Suppressor macrophage treated with lipopolysaccharide for 1 hour (primary cell): ENCODE measurements at places on chromosomes 11 and 22.

- peak; percentile 62 for DNase-seq
Observed at GRCh38 chr11:123362186-123362585, 67.9 kb upstream of the GRAMD1B start.

DNA sequence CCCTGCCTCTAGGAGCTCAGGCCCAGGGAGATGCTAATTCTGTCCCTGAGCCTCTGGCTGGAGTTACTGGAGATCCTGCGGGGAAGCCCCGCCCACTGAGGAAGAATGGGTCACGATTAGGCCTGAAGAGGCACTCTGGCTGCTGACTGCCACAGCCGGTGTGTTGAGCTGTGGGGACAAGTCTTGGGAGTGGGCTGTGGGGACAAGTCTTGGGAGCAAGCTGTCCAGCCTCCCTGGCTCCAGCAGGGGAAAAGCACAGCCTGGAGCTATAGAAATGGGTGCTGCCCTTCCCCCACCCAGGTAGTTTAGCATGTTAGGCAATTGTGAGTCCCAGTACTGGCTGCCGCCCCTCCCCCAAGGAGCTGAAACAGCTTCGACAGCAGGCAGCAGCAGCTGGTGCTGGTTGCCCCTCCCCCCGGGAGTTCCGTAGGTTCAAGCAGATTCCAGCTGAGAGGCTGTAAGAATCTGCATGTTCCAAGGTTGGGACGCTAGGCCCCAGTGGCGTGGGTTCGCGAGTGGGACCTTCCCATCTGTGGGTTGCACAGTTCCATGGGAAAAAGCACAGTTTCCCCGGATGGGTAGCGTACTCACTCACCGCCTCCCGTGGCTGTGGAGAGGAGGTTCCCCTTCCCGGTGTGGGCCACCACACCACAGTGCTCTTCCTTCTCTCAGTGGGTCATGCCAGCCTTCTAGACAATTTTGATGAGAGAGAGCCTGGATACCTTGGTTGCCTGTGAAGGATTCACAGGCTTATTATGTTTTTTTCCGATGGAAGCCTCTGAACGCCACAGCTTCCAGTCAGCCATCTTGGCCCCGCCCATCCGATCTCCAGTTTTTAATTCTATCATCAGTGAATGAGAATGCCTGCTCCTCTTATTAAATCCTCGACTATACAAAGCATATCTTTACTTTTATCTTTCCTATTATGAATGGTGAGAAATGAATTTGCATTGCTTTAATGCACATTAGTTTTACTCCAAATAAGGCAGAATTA, 61.5 kb downstream of the MSANTD4 start:
- no peak for DNase-seq

DNA sequence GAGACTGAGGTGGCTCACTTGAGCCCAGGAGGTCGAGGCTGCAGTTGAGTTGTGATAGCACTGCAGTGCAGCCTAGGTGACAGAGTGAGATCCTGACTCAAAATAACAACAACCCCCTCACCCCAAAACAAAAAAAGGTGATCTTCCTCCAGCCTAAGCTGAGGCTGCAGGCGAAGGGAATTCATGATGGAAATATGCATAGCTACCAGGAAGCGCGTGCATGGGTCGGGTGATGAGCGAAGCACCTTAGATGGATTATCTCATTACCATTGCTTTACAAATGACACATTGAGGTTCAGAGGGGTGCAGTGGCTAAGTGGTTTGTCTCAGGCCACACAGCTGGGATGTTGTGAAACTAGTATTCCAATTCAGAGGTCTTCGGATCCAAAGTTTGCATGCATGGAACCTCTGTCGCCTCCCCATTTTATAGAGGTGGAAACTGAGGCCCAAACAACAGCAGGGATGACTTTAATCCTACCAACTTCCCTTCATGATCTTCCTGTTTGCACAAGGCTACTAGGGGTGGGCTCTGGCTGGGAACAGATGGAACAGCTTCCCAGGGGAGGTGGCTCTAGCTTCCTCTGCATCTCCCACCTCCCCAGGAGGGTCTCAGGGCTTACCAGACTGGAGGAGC, 4.6 kb downstream of the SLC29A2 start:
- DNase-seq: no peak

DNA sequence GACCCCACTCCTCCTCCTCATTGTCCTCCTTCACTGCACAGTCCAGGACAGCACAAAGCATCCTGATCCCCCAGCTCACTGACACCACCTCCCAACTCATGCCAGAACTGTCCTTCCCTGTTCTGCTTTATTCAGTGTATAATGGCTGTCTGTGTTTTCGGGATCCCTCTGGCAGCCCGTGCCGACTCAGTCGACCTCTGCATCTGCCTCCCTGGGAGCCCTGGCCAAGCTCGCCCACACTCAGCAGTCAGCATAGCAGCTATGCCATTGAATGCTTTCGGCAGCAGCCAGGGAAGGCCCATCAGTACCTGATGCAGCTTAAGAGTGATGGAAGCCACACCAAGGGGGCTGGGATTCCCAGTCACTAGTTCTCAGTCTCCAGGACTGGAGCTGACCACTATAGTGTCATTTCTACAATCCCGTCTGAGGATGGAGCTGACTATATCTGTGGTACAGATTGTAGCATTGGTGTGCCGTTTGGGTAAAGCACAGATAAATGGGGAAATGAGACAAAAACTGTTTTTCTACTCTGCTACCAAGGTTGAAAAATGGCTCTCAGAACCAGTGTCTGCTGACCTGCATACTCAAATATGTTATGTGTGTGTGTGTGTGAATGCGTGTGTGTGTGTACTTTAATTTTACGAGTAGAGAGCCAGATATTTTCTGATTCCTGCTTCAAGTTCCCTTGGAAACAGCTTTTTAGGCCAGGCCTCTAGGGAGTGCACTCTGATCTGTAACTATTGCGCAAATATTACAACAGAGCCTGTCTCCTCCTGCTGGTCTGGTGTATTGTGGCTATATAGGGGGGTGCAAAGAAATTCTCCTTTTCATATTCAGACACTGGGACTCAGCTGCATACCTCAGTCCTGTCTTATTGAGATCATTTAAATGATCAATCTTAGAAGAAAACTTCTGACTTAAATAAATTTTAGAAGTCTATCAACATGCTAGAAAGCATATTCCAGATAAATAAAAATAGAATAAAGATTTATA, 78.8 kb upstream of the TOP3B start:
- peak; percentile 61 for DNase-seq

GRCh38 chr11:95715777-95716241, 73.8 kb downstream of the FAM76B start:
- DNase-seq: no peak

- no peak for DNase-seq
Observed at GRCh38 chr22:49460592-49461281, 366.9 kb downstream of the BRD1 start.

DNA sequence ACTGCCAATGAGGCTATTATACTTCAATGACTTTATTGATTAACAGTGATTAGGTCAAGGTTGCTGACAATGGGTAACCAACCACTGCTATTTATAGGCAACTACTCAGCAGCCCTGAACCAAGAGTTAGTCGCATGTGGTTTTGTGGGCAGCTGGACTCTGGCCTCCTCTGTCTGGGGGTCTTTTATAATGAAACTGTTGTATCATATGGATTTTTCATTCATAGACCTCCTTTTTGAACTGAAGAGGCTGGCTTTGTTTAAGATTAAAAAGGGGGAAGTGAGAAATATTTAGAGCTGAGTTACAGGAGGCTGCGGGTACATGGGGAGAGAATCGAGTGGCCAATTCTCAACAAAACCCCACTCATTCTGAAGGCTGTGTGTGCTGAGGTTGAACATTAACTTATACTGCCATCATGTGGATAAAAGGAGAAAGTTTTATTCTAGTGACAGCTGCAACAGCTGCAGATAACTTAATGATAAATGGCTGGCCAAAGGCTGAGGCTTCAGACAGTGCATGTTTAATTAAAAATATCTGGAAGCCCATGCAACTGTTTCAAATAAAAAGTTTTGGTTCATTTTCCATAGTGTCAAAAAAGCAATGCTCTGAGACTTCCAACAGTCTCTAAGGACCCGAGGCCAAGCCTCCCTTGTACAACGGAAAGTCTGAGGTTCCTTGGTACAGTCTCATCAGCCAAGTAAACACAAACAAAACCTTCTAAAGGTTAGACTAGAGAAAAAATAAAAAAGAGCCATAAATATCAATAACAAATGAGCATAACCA, 682.6 kb downstream of the KCNA4 start:
- no peak for DNase-seq

- DNase-seq: no peak
Observed at GRCh38 chr11:117983163-117983475, 3.1 kb upstream of the IL10RA start.

- DNase-seq: no peak
Observed at GRCh38 chr11:133977067-133977677, 20.4 kb upstream of the IGSF9B start.

GRCh38 chr22:44680481-44680894, 21.5 kb upstream of the PRR5 start:
- DNase-seq: no peak

GRCh38 chr11:44528581-44528980, 36.9 kb upstream of the CD82 start:
- DNase-seq: no peak

DNA sequence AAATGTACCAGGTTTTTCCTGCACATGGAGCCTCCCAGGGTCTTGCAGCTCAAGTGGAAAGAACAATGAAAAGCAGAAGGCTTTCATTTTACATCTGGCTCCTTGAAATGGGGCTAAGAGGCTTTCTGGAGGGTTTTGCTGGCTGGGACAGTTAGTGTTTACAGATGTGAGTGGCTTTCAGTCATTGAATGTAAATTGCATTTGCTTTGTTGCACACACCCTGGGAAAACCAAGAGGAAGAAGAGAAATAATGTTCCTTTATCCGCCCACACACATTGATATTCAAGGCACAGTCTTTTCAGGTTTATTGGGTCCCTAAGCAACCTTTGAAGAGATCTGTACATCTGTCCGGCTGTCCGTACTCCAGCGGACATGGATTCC, 144.5 kb downstream of the SPON1 start:
- no peak for DNase-seq

DNA sequence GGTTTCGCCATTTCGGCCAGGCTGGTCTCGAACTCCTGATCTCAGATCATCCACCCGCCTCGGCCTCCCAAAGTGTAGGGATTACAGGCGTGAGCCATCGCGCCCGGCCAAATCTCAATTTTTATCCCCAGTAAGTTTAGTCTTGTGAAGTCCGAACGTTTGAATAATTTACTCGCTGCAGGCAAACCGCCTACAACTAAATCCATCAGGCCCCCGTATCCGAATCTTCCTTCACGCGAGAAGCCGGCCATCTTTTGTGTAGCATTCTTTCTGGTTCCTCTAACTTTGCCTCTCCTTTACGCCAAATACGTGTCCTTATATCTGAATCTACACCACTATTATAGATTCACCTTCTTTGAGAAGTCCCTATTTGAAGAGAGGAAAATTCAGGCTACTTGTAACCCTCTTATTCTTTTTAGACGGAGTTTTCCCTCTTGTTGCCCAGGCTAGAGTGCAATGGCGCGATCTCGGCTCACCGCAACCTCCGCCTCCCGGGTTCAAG, 581 bp upstream of the EIF3L start:
- peak; percentile 48 for DNase-seq

DNA sequence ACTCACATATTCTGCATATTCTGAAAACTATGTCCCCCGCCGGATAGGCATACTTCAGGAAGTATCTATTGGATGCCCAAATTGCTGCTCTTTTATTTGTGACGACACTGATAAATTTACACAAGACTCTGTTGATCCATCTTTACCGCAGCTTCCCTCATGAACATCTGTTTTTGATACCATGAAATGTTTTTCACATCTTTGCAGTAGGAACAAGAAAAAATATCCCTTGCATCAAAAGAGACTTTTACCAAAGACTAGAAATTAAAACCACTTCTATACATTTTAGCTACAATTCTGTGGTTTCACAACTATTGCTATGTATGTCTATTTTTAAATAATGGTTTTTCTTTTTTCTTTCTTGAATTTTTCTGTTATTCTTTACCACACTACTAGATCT, 15.3 kb downstream of the POU2AF2 start:
- no peak for DNase-seq

- no peak for DNase-seq
Observed at GRCh38 chr11:109405671-109406070, 16.3 kb upstream of the C11orf87 start.

- no peak for DNase-seq
Observed at GRCh38 chr11:44607987-44608386, 42.5 kb downstream of the CD82 start.

DNA sequence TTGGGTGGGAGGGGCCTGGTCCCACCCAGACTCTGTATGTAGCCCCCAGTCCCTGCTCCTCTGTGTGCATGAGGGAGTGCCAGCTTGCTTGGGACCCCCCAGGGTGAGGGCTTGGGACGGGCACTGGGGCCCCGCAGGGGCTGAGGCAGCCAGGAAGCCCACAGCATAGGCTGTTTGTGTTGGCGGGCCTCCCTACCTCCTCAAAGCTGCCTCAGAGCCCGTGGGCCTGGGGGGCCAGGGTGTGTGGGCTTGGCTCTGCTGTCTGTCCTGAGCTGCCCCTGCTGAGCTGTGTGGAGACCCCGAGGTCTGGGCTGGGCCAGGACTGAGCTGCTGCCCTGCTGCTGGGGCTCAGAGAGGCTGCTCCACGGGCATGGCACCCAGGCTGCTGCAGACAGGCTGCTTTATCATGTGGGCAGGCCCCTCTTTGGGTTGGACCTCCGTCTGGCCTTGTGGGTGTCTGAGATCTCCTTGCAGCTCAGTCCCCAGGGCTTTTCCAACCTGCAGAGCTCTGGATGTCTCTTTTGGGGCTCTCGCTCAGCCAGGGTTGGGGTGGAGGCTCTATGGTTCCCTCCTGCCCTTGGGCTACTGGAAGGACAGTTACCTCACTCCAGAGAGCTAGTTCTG, 3.3 kb downstream of the TSPAN4 start:
- DNase-seq: no peak

GRCh38 chr11:14001597-14001996, 39.1 kb downstream of the SPON1 start:
- no peak for DNase-seq

GRCh38 chr11:47955061-47955755, 25.2 kb upstream of the PTPRJ start:
- peak; percentile 35 for DNase-seq

- DNase-seq: no peak
Observed at GRCh38 chr22:48948575-48949170, 879.0 kb downstream of the BRD1 start.

- DNase-seq: no peak
Observed at GRCh38 chr11:63866211-63866610, 27.3 kb downstream of the MARK2 start.

DNA sequence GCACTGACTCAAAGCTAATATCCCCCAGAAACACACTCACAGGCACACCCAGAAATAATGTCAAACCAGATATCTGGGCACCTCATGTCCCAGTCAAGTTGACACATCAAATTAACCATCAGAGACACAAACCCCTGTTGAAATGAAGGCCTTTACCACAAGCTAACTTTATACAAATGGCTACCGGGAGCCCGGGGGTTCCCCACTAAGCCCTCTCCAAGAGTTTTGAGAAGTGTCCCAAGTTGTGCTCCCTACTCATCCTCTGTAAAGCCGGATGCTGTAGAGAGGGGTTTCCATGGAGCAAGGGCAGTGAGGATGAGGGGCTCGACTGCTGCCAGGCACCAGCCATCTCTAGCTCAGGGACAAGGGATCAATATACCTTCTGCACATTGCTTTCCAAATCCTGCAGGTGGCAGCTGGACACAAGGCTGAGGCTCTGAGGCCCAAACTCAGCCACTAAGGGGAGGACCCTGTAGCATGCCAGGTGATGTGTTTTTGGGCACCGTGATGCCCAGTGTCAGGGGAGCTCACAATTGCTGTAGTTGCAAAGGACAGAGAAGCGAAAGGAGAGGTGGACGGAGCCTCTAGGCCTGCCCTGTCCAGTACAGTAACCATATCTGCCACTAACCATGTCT, 145.7 kb downstream of the TTC17 start:
- no peak for DNase-seq
